ENCODE measurements at places on chromosomes 7 and 10.

DNA sequence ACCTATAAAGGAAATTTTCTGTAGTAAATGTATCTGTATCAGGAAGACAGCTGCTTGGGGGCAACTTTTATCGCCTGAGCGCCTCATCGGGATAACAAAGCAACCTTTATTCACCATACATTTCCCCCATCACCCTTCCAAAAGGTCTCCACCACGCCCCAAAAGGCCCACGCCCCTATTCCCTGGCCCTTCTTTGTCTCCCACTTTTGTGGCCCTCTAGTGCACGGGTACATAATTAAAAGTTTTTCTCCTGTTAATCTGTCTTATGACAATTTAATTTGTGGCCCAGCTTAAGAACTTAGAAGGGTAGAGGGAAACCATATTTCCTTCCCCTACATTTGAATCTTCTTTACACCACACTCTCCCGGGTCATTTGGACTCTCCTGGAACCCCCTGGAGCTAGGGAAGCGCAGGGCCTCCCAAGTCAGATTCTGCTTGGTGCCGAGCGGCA lies 625 bp downstream of the RP9 start:
- DNase-seq = peak; percentile 54

- DNase-seq = no peak
Observed at GRCh38 chr10:95860166-95860940, 47.4 kb upstream of the CC2D2B start.

DNA sequence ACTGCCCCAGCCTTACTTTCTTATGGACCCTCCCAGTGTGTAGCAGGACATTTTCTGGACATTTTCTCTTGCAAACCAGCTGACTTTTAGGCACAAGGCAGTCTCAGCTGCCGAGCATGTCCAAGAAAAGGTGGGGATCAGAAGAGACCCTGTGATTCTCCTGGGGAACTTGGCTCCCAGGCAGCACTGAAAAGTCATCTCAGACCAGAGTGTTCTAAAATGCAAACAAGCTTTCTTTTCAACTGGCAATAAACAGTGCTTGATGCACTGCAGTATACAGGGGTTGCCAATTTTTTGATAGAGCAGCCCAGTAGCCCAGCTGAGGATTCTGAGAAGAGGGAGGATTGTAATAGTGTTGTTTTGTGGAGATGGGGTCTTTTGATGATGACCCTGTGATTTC lies 168.0 kb upstream of the PHYHIPL start:
- DNase-seq = no peak

DNA sequence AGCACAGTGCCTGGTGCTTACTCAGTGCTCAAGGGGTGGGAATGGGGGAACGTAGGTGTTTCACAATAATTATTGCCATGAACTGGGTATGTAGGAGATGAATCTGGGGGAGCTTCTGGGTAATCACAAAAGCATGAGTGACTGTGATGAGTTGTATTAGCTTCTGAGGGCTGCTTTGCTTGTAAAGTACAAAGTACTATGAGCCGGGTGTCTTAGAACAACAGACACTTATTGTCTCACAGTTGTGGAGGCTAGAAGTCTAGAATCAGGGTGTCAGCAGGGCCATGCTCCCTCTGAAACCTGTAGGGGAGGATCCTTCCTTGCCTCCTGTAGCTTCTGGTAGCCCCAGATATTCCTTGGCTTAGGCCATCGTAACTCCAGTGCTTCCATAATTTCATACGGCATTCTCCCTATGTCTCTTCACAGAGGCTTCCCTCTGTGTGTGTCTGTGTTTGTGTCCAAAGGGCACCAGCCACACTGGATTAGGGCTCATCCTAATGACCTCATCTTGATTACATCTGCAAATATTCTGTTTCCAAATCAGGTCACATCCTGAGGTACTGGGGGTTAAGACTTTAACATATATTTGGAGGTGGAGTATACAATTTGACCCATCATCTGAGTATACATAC lies 84.8 kb upstream of the AGBL3 start:
- no peak for DNase-seq

DNA sequence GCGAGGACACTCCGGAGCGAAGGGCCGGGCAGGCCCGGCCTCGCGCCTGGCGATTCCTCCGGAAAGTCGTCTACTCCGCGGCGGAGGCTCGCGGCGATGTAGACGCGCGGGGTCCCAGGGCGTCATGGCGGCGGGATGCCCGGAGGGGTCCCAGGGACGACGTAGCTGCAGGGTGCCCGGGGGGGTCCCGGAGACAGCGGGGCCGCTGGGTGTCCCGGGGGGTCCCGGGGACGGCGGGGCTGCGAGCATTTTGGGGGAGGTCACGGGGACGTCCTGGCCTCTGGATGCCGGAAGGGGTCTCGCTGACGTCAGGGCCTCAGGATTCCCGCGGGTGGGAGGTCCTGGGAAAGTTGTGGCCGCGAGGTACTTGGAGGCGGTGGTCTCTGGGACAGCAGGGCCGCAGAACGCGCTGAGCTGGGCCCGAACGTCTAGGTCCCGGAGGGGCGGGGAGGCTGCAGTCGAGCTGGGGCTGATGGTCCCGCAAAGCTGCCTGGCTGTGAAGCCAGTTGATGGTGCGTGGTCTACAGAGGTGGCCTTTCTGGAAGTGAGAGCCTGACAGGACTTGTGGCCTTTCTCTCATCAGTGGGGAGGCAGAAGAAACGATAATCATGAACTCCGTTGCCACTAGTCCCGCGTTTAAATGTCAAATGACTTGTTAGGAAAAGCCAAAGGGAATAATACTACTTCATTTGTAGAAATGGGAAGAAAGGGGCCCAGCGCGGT lies 637 bp downstream of the HSPA14 start:
- peak; percentile 24 for DNase-seq

DNA sequence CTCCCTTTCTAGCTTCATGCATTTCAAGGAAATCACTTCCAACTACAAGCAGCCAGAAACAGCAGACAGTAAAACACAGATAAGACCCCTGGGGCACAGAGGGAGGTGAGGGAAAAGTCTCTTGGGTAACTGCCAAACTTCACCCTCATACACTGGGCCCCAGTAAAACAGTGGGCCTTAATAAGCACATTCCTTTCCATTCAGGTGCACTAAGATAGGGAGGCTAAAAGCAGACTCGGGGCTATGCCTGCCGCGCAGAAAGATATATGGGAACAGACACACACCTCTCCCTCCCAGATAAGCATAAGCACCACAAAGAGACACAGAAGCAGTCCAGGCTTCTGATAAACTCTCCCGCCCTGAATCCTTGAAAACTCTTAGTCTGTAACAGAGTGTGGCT lies 117.0 kb downstream of the TYW1B start:
- no peak for DNase-seq

DNA sequence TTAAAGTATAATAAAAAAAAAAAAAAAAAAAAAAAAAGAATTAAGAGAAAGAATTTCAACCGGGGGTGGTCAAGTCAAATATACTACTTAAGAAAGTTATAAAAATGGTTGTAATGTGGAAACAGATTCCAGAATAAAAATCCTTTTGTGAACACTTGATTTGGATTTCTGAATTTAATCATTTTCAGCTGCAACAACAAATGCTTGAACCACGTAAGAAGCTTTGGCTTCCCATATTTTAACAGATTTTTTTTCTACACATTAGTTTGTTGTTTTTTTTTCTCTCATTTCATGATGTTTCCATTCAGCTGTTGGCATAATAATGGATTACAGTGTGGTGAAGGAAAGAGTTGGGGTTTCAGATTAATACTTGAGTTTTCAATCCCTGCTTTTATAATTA lies 137.3 kb upstream of the AGR3 start:
- peak; percentile 72 for DNase-seq

DNA sequence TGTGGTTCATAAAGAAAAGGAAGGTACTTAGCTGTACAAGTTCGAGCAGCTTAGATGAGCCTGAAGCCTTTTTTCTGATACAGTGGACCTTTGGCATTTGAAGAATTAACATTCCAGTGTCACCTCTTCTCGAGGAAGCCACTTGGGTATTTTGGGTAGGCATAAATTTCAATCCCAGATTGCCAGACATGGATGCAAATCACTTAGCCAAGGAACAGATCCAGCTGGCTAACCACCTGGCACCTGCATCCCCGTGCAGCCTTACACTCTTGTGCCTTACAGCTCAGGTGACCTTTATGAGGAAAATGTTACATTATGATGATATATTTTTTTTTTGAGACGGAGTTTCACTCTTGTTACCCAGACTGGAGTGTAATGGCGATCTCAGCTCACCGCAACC lies 16.0 kb upstream of the ATOH7 start:
- no peak for DNase-seq

DNA sequence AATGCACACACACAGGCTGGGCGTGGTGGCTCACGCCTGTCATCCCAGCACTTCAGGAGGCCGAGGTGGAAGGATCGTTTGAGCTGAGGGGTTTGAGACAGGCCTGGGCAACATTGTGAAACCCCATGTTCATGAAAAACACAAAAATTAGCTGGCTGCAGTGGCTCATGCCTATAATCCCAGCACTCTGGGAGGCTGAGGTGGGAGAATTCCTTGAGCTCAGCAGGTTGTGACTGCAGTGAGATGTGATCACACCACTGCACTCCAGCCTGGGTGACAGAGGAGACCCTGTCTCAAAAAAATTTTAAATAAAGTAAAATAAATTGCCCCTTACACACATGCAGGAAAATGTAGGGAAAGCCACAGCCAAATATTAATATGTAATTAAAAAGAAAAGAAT lies 44.1 kb downstream of the RNF32 start:
- no peak for DNase-seq

DNA sequence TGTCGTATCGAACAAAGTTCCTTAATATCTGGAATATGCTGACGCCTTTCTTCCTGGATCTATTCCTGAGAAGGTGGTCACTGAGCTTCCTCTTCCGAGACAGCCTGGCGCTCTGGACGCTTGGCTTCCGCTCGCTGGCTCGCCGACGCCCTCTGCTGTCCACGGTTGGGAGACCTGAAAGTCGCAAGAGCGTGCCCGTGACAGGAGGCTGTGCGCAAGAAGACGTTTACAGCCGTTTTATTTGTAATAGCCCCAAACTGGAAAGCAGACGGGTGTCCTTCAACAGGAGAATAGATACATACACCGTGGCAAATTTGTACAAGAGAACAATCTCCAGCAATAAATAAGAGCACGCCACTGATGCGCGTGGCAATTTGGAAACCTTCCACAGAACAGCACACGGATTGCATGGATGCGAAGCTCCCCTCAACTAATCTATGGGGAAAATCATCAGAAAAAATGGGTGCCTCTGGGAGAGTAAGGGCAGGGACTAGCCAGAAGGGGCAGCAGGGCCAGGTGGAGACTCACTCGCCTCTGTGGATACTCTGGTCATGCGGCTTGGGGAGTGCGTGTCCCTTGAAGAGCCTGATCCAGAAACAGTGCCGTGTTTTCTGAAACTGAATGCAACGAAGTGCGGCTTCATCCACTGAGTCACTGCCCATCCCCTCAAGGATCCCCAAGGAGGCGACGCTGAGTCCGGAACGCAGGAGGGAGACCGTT lies 41.5 kb upstream of the BNIP3 start:
- DNase-seq = peak; percentile 60

- DNase-seq = peak; percentile 19
Observed at GRCh38 chr7:33421429-33421828, 292.1 kb downstream of the BBS9 start.

- peak; percentile 0 for DNase-seq
Observed at GRCh38 chr10:37379991-37380390, 254.6 kb downstream of the ANKRD30A start.

DNA sequence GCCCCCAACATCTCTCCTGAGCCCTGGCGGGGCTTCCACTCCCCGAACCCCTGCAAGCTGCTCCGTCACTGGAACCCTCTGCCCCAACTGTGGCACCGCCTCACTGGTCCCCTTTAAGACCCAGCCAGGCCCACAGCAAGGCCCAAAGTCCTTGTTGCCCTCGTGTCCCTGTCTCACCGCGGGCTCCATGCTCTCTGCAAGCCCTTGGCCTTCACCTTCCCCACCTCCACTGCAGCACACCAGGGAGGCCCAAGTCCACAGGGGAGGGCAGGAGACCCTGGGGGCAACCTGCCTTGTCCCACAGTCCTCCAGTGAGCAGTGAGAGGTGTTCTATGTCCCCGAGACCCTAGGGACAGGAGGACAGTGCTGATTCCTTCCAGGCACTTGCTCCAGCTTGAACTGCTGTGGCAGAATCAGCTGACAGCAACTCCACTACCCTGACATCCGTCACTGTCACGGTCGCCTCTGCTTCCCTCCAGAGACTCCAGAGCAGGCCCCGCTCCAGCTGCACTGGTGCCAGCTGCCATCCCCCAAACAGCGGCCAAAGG lies 105.3 kb downstream of the CYTH3 start:
- DNase-seq = no peak

Data from fibroblast of skin of back (primary cell).